Fibroblast of skin of back (primary cell): ENCODE measurements at places on chromosomes 11 and 22.

GRCh38 chr11:24705474-24705873 is 208.6 kb downstream of the LUZP2 start:
- no peak for DNase-seq

GRCh38 chr22:43446037-43446803 is 34.4 kb downstream of the MPPED1 start:
- no peak for DNase-seq

DNA sequence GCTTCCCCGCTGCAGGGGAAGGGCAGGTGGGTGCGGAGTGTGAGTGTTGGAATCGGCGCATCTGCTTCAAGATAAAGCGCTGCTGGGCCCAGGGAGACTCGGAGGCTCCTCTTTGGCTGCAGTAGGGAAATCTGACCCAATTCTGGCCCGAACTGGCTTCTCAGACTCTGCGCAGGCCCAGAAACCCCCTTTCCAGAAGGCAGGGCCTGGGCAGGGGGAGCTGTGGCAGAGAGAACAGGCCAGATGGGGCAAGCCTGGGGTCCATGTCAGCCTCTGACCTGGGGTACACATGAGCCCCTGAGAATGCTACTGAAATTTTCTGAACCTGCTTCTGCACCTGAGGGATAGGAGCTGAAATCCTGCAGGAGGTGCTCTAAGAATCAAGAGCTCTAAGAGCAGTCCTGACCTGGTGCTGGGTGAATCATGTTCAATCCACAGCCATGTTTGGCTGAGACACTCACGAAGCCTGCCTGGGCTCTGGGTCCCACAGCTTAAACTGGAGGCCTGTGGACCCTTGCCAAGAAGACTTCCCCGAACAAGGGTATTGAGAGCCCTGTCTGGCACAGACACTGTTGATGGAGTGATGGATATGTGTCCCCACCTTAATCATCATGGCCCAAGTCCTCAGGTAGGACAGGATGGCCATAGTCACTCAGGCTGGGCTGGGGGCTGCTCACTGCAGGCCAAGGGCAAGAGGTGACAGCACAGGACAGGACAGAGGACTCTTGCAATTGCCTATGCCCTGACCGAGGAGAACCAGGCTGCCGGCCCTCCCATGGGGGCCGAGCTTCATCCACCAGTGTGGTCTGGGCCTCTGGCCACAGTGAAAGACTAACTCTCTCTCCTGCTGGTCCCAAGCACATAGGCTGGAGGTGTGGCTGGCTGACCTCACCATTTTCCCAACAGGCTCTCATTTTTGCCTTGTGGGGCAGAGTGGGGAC is 6.9 kb downstream of the RAB3IL1 start:
- no peak for DNase-seq

DNA sequence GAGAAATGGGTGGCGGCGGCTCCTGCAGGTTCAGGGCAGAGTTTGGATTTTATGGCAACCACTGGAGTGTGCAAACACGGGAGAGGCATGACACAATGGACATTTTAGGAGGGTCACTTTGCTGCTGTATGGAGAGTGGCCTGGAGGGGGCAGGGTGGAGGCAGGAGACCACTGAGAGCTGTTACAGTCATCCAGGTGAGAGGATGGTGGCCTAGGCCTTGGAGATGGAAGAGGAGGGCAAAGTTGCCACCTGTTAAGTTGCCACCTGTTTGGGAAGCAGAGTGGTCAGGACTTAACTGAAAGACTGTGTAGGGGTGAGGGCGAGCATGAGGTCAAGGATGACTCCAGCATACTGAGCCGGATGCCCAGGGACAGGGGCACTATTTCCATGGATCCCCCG is 2.3 kb upstream of the RAD9A start:
- DNase-seq: no peak

- DNase-seq: no peak
These were observed 18.5 kb downstream of the NUMA1 start for GRCh38 chr11:72061739-72062396.

DNA sequence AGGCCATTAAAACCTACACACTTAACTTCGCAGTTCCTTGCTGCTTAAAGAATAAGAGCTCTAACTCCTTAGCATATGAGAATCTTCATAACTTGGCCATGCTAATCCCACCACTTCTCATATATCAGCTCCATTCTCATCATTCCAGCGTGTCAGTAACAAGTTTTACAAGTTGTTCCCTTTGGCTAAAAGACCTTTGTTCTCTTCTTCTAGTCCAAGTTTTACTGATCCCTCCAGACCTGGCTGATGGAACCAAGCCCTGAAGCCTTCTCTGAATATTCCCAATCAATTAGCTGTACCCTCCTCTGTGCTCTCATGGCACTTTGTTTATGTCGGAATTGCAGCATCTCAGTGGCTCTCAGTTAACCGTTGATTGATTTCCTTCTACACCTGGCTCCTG is 35.8 kb downstream of the GAB2 start:
- no peak for DNase-seq
